GF-D8 (cell line): ENCODE measurements at places on chromosomes 4 and X.

DNA sequence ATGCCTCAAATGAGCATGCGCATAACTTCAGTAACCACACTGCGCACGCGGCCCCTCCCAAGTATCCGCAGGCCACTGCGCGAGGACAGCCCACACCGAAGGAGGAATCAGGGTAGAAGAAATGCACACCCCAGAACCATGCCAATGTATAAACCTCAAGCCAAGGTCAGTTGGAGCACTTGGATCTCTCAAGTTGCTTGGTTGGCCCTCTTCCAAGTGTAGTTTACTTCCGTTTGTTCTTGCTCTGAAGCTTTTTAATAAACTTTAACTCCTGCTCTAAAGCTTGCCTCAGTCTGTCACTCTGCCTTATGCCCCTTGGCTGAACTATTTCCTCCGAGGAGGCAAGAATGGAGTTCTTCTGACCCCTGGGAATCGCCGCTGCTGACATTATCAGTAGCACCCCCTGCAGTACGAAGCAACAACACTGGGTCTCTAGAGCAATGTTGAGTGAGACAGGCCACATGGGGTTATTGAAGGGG, 22.0 kb upstream of the SPINK2 start:
- no peak for DNase-seq

DNA sequence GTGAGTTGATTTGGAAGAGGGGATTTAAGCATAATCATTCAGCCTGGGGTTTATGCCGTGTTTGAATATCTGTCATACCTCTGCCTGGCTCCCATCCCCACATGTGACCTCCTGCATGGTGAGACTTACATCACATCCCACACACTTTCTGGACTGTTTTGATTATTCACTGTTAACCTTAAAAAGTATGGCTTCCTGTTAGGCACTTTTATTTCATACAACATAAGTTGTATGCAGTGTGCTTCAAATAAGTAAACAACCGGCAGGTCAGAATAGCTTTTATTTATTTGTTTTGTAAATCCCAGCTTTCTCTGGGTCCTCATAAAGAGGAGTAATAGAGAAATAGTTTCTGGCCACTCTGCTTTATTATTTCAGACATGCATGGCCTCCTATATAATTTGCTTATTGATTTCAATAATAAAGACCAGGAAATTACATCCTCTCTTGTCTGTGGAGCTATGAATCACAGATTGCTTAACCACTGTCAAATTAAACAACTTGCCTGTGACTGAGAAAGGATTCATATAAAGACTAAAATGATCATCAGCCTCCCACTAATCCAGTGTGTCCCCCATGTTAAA, 376.8 kb upstream of the ZFP42 start:
- no peak for DNase-seq

GRCh38 chr4:125314676-125315575, at the start of gene FAT4:
FAT4 (plus strand) TSS chr4:125314955; CDS start chr4:125316412, 1,457 bp downstream.
- DNase-seq: no peak

DNA sequence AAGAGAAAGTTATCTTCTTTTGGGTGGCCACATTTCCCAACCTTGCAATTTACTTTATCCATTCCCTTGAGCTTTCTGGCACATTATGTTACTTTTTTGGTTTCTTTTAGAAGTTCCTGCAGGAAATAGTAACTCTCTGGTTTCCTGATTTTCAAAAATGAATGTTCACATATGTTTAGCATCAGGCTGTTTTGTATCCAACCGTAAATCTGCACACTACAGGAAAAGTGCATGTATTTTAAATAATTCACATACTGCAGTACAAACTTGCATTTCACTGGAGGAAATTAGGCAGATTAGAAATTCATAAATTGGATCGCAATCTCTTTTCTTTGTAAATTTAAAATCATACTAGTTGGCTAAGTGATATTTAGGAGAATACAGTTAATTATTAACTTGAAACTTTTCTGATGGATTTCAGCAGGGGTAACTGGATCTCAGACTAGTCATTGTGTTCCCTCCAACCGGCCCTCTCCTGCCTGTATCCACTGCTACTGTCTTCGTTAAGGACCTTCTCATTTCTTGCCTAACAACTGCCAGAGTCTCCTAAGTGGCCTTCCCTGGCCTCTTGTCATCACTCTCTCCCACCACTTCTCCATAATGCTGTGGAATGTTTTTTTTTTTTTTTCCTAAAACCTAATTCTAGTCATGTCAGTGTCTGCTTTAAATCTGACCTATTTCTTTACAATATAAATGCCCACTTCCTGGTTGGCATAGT, 137.2 kb downstream of the UNC5C start:
- DNase-seq: no peak

- no peak for DNase-seq
Observed at GRCh38 chr4:112214390-112215264, 17.0 kb upstream of the AP1AR start.

DNA sequence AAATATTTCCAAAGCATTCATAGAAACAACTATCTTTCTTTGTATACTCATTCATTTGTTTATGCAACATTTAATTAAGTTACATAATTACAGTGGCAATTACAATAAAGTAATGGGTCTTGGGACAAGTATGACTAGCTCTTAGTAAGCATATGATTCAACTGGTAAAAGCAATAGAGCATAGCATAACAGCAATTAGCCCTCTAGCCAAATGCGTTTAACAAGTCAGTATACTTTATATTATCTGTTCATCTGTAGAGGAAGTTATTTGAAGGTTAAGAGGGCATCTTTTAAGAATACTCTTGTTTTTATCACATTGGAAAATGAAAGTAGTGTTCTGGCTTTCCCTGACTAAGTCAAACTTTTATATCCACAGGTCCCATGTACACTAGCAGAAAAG, 198.1 kb upstream of the UGT8 start:
- DNase-seq: no peak

GRCh38 chrX:2559124-2559523, 58.3 kb upstream of the DHRSX start:
- DNase-seq: no peak

DNA sequence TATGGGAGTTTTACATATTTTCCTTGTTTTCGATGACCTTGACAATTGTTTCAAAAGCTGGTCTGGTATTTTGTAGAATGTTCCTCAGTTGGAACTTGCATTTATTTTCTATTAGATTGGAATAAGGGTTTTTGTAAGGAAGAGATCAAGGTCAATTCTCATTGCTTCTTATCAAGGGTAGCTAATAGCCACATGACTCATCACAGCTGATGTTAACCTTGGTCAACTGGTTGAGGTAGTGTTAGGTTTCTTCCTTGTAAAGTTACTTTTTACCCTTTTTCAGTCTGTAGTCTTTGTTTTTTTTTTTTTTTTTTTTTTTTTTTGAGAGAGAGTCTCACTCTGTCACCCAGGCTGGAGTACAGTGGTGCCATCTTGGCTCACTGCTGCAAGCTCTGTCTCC, 257.2 kb downstream of the SNCA start:
- DNase-seq: no peak

DNA sequence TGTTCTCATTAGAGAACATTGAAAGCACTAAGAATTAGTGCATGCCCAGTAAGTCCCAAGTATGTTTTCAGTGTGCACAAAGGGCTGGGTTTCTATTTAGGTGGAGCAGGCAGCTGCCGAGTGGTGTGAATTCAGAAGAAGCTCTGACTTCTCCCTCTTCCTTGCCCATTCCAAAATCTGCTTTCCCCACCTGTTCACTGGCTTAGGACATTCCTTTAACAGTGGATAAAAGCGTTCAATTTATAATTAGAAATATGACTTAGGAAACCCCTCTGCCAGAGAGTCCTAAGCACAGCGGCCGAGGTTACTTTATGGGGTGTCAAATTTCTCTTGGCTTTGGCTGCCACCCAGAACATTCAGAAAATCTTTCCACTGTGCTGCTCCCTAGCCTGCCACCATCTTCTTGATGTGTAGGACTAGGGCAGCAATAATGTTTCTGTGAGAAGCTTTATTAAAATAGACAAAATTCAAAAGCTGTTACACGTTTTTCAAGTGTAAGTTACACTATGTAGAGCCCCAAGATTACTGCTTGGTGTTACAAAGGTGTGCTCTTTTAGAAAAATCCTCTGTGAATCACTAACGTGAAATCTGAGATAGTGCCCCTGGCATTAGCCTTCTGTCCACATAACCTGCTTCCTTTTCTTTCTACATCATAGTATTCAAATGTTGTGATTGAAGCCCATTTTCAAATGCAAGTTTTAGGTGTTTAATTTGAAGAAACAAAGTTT, 191.6 kb upstream of the ANKRD50 start:
- DNase-seq: no peak

GRCh38 chr4:164894702-164895101, 17.7 kb downstream of the APELA start:
- no peak for DNase-seq

DNA sequence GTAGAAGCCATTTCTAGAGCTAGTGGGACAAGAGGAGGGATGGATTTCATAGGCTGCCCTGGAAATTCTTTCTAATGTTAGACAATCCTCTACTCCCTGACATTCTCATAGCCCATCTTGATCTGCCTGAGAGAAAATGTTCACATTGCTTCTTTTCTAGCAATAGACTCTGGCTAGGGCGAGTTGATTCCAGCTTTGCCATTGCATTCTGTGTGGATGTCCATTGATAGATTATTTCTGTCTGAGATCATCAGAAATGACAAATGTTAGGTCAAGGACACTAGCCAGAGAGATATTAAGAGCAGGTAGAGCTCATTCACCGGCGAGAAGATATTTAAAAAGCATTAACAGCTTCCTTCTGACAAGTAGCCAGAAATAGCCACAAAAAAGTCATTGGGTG, 184.7 kb downstream of the LDB2 start:
- DNase-seq: no peak

DNA sequence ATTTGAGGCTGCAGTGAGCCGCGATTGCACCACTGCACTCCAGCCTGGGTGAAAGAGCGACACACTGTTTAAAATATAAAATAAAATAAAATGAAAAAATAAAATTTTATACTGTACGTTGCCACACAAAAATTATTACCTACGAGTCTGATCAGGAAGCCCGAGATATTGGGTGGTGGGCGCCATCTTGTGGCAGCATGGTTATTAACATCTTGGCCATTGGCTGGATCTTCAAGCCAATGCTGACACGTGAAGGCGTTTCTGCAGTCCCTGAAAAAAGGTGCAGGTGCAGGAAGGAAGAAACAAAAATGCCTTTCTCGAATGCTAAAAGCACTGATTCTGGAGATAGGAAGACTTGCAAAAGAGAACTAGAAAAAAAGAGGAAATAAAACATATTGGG, 4.9 kb upstream of the TLR8 start:
- DNase-seq: no peak

DNA sequence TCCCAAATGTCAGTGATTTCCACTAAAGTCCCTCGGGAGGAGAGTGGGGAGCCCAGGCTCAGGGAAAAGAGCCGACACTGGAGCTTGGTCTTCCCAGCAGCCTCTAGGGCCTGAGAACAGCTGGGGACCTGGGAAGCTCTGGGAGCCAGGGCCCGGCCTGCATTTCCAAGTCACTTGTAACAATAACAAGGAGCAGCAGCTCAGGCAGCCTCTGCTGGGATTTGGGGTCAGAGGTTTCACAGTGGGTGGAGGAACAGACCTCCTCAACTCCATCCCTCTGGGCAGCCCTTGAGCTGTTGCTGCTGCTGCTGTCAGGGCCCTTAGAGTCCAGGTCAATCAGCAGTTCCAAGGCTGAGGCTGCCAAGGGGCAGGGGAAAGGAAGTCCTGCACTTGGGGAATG, 11.1 kb downstream of the STARD8 start:
- DNase-seq: no peak
